Karpas-422 (cell line): ENCODE measurements at places on chromosomes 12 and 14.

- no peak for DNase-seq
Observed at GRCh38 chr14:60212503-60213371, 36.3 kb upstream of the PPM1A start.

- no peak for DNase-seq
Observed at GRCh38 chr14:101828046-101828445, 66.5 kb downstream of the PPP2R5C start.

DNA sequence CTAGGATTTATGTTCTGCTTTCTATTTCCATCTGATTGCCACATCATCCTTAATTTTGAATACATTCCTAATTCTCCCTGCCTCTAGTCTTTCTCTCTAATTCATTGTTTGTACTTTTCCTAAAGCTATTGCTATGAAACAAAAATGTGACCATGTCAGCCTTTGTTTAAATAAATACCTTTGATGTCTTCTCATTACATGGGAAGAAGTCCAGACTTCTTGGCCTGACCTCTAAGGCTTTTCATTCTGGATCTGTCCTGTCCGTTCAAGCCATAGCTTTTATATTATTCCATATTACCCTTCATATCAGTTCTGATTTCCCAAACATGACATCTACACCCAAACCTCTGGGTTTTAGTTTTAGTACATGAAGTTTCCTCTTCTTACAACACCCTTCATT lies 91.4 kb downstream of the CDK17 start:
- DNase-seq = no peak

DNA sequence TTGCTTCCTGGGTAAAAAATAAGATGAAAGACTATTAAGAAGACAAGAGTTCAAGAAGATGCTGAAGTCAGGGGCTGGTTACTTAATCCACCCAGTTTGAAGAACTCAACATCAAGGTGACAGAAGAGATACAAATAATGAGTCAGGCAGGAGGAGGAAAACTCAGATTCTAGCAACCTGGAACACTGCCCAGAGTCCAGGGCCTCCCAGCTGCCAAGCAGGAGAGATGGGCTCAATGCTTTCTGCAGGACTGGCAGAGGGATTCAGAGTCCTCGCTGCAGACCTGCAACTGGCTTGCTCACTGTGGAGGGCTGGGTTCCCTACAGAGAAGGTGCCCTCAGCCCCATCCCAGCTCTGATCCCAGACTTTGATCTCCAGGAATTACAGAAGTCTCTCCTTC lies 28.6 kb upstream of the CEBPE start:
- no peak for DNase-seq

GRCh38 chr12:48907245-48907644 lies 18.0 kb downstream of the FKBP11 start:
- no peak for DNase-seq

- DNase-seq = no peak
Observed at GRCh38 chr12:132321321-132322118, 7.9 kb downstream of the GALNT9 start.

GRCh38 chr12:11929714-11930113 lies 141.0 kb upstream of the BCL2L14 start:
- no peak for DNase-seq

GRCh38 chr14:77040741-77041653 lies 12.5 kb upstream of the IRF2BPL start:
- no peak for DNase-seq

DNA sequence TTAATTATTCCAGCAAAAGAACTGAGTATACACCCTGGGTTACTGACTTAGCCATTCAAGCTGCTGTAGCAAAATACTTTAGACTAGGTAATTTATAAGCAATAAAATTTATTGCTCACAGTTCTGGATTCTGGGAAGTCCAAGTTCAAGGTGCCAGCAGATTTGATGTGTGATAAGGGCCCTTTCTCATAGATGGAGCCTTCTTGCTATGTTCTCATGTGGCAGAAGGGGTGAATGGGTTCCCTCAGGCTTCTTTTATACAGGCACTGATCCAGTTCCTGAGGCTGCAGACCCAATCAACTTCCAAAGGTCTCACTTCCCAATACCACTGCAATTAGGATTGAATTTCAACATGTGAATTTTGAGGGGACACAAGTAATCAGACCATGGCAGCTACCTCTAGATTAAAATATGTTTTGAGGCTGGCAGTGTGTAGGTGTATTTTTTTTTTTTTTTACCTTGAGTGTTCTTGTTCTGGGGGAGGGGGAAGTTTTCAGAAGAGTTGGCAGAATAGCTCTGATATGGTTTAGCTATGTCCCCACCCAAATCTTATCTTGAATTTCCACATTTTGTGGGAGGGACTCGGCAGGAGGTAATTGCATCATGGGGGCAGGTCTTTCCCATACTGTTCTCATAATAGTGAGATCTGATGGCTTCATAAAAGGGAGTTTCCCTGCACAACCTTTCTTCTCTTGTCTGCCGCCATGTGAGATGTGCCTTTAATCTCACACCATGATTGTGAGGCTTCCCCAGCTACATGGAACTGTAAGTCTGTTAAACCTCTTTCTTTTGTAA lies 178.2 kb downstream of the RASSF9 start:
- no peak for DNase-seq

GRCh38 chr12:97288531-97288930 lies 174.1 kb upstream of the RMST start:
- DNase-seq = no peak

GRCh38 chr14:88541324-88541723 lies 13.5 kb downstream of the PTPN21 start:
- no peak for DNase-seq

GRCh38 chr12:111925171-111925570 lies 83.1 kb downstream of the MAPKAPK5 start:
- no peak for DNase-seq

GRCh38 chr12:59620326-59620725 lies 24.5 kb downstream of the SLC16A7 start:
- DNase-seq = peak; percentile 54

- no peak for DNase-seq
Observed at GRCh38 chr14:56953884-56954283, 143.6 kb upstream of the OTX2 start.

- no peak for DNase-seq
Observed at GRCh38 chr14:60222820-60223219, 26.2 kb upstream of the PPM1A start.

- DNase-seq = no peak
Observed at GRCh38 chr12:121238086-121238485, 28.2 kb downstream of the P2RX4 start.

GRCh38 chr12:114420182-114420943 lies 14.4 kb upstream of the TBX5 start:
- no peak for DNase-seq

- no peak for DNase-seq
Observed at GRCh38 chr12:127822809-127823411, 444.1 kb upstream of the TMEM132C start.

- no peak for DNase-seq
Observed at GRCh38 chr12:96157427-96157826, 36.7 kb upstream of the ELK3 start.

DNA sequence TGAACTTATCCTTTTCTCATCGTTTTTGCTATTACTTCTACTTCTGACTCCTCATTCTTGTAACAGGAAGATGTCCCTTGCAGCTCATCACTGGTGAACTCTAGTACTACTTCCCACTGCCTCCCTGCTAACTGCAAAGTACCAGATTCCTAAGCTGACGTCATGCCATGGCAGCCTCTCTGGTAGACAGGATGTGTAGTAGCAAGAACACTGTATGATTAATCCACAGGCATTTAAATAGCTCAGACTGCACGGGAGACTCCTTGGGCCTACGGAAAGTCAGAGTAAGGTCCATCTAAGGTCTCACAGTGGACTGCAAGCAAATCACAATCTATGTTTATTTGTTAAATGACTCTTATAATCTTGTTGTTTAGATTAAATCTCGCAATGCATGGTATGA lies 43.5 kb downstream of the DNAI7 start:
- no peak for DNase-seq

GRCh38 chr12:21972055-21972454 lies 30.8 kb upstream of the ABCC9 start:
- DNase-seq = peak; percentile 5

DNA sequence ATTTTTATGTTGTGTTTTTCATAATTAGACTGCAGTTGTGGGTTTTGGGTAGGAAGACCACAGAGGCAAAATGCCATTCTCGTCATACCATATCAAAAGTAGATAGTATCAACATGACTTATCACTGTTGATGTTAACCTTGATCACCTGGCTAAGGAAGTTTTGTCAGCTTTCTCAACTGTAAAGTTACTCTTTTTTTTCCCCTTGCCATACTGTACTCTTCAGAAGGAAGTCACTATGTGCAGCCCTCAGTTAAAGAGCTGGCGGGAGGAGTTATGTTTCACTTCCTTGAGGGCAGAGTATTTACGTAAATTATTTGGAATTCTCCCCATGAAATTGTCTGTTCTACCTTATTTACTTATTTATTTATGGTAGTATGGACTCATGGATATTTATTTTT lies 78.7 kb downstream of the PRORP start:
- DNase-seq = no peak

GRCh38 chr12:128114485-128114884 lies 152.5 kb upstream of the TMEM132C start:
- DNase-seq = peak; percentile 94

GRCh38 chr14:29652571-29652970 lies 275.1 kb downstream of the PRKD1 start:
- DNase-seq = no peak
